ENCODE measurements at places on chromosomes 6 and 20.
A peak's percentile ranks its signal among the peaks of the same experiment; 100 is the strongest.

DNA sequence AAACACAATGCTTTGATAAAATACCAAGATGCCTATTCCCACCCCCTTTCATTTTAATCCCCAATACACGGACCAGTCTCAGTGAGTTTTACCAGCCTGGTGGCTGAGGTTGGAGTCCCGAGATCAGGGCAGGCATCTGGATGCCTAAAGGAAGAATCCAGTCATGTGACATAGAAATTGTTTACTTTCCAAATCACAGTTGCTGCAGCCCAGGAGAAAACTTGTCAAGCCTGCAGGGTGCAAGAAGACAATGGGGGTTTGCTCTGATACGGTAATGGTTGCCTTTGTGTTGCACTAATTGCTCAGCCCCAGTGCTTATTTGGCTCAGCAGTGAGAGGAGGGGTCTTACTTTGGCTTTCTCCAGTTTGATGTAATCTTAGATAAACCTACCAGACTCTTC, 308.5 kb upstream of the POU3F2 start:
- no peak for DNase-seq

DNA sequence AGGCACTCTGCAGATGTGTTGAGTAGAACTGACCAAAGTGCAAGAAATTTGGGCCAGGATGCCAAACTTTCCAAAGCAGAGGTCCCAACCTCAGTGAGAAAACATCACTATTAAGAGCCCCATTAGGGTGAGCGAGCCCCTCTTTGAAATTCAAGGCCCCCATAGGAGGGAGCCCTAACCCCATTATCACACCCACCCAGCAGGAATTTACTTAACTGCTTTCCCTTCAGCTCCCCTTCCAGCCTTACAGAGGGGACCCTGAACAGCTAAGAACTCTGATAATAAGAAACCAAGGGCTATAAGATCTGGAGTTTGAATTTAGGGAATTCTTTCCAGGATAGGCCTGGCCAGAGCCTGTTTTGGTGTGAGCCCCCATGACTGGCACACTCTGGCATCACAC, 130.6 kb downstream of the NFATC2 start:
- no peak for DNase-seq

- DNase-seq = no peak
Measured at GRCh38 chr6:11284996-11285395, 52.5 kb upstream of the NEDD9 start.

DNA sequence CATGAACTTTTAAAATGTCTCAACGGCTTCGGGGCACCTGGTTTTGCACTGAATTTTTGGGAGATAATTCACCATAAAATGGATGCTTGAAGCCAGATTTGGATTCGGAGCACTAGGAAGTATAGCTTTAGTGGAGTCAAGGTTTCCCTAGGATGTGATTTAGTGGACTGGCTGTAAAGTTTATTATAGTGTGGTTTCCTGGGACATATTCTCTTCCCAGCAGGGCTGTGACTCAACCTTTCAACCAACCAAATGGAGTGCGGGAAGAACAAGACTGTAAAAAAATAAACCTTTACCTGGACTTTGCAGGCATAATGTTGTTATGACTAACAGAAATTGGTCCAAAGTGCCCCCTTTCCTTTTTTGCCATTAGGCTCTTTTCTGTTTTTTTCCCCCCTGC, 327.4 kb upstream of the MAN1A1 start:
- DNase-seq = no peak

DNA sequence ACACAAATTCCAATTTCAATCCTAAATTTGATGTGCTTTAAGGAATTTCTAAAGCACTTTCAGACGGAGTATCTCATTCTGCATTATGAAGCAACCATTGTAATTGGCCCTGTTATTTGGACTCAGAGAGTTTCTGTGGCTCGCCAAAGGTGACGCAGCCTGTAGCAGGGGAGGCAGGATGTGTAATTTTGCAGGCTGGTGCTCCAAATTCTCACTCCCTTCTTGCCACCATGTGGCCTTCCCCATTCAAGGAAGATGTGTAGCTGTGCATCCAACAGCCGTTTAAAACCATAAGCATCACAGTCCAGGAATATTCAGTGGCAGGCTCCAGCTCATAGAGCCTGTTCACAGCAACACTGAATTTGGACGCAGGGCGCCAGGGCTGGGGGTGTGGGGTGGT, 45.8 kb downstream of the AGPAT4 start:
- no peak for DNase-seq

- DNase-seq = no peak
Measured at GRCh38 chr6:160950507-160950906, 41.1 kb upstream of the MAP3K4 start.

DNA sequence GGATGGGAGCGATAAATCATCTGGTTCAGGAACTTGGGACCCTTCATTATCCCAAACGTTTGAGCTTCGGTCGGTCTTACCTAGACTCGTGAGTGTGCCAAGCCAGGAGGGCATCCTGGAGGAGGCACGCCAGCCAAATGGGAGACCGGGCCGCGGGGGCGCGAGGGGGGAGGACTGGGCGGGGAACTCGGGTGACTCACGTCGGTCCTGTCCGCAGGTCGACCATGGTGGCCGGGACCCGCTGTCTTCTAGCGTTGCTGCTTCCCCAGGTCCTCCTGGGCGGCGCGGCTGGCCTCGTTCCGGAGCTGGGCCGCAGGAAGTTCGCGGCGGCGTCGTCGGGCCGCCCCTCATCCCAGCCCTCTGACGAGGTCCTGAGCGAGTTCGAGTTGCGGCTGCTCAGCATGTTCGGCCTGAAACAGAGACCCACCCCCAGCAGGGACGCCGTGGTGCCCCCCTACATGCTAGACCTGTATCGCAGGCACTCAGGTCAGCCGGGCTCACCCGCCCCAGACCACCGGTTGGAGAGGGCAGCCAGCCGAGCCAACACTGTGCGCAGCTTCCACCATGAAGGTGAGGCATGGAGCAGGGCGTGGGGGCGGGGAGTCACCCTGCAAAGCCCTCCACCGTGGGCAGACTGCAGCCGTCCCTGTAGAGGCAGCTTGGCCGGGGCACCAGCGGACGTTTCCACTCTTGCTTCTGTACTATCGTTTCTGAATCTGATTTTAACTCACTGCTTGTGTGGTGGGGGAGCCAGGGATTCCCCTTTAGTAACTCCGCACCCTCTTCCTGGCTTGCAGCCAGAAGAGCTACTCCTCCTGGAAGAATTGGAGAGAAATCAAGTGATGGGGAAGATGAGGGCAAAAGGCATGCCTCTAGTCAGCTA, 2.7 kb downstream of the BMP2 start:
- peak; percentile 73 for DNase-seq

DNA sequence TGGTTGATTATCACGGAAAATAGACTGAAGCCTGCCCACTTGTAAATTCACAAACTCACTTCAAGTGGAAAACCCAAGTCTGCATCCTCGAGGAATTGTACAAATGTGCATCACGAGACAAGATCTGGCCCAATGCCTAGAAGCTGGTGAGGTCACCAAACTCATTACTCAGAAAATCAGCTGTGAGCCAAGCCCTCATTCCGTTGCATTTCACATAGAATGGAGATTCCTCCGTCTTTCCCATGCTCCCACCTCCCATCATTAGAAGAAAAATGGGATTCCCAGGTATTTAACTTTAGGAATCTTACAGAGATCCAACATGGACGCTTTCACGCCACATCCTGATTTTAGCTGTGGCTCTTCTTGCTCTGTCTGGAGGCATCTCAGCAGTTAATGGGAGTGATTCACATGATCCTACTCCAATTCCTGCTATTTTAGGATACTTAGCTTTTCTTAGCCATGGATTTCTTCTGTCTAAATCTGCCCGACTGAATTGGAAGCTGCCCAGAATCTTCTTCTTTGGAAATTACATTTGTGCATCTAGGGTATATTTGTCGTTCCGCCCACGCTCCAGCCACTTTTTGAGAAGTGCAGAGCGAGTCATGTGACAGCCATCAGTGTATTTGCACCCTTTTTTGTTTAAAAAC, 68.7 kb upstream of the STMND1 start:
- DNase-seq = no peak

GRCh38 chr6:142975365-142975764, 30.4 kb upstream of the HIVEP2 start:
- DNase-seq = no peak

DNA sequence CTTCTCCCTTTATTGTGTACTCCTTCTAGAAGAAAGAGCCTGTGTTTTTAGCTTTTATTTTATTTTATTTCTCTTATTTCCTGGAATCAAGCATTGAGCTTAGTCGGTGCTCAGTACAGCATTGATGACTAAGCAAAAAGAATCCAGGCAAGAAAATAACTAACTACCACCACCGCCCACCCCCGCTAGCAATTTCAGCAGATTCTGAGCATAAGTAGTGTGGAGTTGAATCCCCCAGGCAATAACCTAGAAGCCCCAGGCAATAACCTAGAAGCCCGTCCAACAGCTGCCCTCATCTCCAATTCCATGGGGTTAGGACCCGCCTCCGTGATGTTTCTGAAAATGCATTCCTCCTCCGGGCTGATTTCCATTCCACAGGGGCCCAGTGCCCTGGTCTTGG, 258.0 kb upstream of the TAB2 start:
- no peak for DNase-seq

DNA sequence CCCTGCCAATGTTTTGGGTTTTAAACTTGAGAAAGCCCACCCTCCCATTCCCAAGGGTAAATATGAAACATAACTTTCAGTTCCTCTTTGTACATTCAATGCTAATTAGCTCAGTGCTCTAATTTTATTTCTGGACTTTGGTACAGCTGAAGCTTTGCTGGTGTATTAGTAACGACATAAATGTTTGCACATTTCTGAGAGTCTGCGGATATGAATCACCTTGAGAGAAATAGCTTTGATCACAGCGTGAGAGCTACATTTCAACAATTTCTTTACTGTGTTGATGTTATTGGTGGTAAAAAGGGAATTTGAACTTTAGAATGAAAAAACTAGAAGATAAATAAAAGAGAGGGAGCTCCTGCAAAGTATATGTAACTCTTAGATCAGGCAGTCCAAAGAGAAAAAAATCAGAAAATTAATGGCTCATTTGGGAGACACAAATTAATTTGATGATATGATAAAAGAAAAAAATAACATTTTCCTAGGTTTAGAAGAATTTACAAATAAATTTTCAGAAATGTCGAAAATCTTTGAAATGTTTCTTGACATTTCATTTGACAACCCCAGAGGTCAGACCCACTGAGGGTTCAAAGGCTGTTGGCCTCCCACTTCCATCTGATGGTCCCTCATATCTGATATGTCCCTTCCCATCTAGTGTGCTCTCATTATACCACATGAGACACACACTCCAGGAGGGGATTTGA, 38.5 kb upstream of the CAP2 start:
- DNase-seq = no peak

GRCh38 chr6:6002005-6002847, 4.5 kb downstream of the NRN1 start:
- DNase-seq = peak; percentile 75

All from H1 (cell line).